ENCODE measurements at places on chromosomes 4 and X.

DNA sequence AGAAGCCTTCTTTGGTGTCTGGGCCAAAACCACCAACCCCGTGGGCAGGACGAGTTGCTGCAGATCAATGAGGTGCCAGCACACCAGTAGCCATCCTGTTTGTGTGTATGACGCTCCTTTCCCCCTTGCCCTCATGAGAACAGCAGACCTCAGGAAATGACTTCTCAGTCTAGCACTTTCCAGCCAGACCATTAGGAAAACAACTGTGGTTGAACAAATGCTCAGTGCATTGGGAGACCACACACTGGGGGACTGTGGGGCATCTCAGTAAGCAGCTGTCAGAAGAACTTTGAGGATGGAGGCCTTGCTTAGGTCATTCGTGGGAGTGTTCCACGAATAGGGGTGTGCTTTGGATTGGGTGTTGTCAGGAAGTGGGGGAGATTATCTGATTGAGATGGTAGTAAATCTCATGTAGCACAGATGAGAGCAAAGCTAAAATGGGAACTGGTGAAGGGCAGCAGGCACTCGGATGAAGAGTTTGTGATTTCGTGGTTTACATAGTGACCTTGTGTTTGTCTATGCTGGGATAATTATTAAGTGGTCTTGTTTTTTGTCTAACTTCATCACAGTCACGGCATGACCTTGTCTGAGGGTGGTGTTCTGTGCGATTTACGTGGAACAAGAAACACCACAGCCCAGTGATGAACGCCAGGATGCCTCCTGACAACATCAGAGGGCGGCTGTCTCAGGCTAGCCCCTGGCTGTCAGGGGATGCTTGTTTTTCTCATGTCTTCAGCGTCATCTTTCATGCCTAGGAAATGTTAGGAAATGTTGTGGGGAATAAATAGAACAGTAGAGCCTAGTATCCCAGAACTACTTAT lies 70.1 kb downstream of the USP46 start:
- DNase-seq = no peak

DNA sequence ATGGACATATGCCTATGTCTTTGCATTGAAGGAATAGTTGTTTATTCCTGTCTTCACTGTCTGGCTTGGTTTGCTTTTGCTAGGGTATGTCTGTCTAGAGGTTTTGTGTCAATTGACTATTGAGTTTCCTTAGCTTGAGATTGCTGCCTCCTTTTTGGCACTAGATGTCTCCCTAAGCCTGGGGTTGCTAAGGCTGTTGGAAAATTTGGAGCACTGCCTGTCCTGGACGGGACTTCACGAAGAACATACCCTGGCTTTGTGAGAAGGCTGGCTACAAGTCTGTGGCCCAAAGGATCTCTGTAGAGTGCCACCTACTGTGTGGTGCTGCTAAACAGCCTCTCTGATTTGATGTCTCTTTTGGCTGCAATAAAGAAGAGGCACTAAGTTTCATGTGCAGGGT lies 183.8 kb upstream of the NUDT10 start:
- no peak for DNase-seq

DNA sequence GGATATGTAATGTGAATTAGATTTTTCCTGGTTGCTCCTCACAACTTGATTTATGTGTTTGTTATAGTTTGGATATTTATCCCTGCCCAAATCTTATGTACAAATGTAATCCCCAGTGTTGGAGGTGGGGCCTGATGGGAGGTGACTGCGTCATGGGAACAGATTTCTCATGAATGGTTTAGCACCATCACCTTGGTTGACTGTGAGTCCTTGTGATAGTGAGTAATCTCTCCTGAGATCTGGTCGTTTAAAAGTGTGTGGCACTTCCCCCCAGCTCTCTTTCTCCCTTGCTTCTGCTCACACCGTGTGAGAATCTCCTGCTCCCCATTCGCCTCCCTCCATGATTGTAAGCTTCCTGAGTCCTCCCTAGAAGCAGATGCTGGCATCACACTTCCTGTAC lies 2.2 kb downstream of the MID2 start:
- DNase-seq = no peak

DNA sequence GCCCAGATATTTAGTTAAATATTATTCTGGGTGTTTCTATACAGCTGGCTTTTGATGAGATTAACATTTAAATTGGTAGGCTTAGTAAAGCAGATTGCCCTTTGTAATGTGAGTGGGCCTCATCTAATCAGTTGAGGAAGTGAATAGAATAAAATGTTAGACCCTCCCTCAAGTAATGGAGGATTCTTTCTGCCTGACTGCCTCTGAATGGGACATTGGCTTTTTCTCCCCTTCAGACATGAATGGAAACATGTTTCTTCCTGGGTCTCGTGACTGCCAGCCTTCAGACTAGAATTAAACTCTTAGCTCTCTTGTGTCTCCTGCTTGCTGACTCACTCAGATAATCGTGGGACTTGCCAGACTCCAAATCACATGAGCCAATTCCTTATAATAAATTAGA lies 266.7 kb downstream of the INPP4B start:
- no peak for DNase-seq

DNA sequence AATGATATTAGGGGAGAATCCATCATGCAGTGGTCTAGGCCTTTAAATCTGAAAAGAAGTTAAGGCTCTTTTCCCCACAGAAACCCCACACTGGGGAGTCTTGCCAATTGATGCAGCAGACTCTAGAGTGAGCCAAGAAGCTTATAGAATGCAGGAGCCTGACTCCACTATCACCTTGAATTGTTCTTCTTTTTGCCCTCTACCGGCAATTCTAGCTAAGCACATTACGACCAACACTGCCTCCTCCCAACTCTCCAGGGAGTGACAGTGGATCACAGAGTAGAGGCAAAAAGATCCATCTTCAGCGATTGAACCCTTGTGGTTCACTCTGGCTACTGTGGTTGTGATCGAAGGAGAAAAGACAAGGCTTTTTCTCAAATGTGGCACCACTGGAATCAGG lies 331.5 kb downstream of the NKX6-1 start:
- no peak for DNase-seq

- DNase-seq = no peak
Observed at GRCh38 chr4:153622778-153623240, 61.3 kb upstream of the TLR2 start.

- no peak for DNase-seq
Observed at GRCh38 chr4:82989575-82990429, 20.8 kb downstream of the LIN54 start.

- DNase-seq = no peak
Observed at GRCh38 chr4:79250887-79251286, 75.0 kb downstream of the NAA11 start.

- DNase-seq = no peak
Observed at GRCh38 chrX:66328950-66329596, 165.0 kb downstream of the HEPH start.

- peak; percentile 18 for DNase-seq
Observed at GRCh38 chr4:56655627-56656345, 25.3 kb downstream of the HOPX start.
